ENCODE measurements at places on chromosomes 1 and 21.

DNA sequence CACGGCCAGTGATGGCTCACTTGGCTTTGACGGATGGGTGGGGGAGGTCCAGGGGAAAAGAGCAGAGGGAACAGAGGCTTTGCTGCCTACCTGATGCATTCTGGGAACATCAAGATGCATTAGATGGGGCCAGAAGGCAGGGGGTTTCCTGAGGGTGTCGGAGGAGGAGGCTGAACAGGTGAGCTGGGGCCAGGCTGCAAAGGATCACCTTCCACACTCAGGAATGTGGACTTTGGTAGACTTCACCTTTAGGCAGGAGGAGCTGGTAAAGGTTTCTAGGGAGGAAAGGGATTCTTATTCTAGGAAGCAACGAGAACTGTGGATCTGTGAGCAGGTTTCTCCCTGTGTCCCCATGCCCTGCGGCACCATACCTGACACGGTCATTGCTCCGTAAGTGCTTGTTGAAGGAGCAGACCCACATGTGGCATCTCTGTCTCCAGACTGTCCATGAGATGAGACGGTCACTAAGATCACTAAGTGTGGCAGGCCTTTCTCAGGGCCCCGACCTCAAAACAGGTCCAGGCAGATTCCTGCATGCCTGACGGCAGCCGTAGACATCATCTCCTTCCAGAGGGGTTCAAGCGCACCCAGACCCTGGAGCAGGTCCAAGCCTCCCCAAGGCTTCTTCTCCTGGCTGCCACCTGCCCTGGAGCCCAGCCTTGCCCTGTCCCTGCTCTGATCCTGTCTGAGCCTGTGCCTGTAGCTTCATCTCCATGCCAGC, 89.1 kb upstream of the SLC25A33 start:
- DNase-seq, result no peak

- no peak for DNase-seq
Measured at GRCh38 chr1:92306020-92306419, 7.2 kb downstream of the RPAP2 start.

GRCh38 chr1:54238353-54239034, 38.5 kb downstream of the MRPL37 start:
- no peak for DNase-seq

- peak; percentile 36 for DNase-seq
Measured at GRCh38 chr1:209692745-209693504, 11.7 kb upstream of the HSD11B1 start.

- no peak for DNase-seq
Measured at GRCh38 chr1:180254854-180255253, 24.8 kb downstream of the LHX4 start.

GRCh38 chr1:83615370-83615769, 383.6 kb downstream of the TTLL7 start:
- no peak for DNase-seq

- DNase-seq, result no peak
Measured at GRCh38 chr1:27031235-27032118, 18.8 kb upstream of the TENT5B start.

DNA sequence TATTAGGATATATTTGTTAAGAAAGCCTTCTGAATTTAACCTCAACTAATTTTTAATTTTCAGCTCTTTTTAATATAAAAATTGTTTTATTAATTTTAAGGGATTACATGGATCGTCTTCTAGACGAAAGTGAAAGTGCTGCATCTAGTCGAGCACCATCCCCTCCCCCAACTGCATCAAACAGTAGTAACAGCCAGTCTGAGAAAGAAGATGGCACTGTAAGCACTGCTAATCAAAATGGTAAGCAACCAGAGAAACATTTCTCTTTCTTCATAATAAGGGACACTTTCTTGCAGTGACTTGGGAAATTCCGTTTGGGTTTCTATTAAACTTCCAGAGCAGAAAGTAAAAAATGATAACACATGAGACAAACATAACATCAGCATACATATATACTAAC, 56.9 kb downstream of the MIER1 start:
- no peak for DNase-seq

GRCh38 chr1:162422662-162423375, 10.9 kb upstream of the SH2D1B start:
- DNase-seq, result no peak

- no peak for DNase-seq
Measured at GRCh38 chr1:104624538-104624937, 874.8 kb downstream of the AMY1C start.

DNA sequence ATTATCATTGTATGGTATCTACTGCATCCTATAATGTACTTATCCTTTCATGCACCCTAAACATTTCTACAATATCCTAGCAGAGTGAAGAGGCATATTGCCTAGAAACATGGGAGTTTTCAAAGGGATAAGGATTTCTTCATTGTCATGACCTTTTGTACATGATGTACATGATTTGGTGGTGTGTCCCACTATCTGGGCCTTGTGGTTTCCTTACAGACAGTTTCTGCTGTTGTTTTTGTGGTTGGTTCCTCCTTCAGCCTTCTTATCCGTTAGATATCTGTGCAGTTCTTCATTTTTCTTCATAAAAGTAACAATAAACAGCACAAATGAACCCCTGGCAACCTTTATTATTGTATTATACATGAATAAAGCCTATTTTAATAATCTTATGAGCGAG, 70.4 kb upstream of the BACH1 start:
- no peak for DNase-seq

GRCh38 chr1:21064057-21064456, 112.6 kb downstream of the EIF4G3 start:
- no peak for DNase-seq

DNA sequence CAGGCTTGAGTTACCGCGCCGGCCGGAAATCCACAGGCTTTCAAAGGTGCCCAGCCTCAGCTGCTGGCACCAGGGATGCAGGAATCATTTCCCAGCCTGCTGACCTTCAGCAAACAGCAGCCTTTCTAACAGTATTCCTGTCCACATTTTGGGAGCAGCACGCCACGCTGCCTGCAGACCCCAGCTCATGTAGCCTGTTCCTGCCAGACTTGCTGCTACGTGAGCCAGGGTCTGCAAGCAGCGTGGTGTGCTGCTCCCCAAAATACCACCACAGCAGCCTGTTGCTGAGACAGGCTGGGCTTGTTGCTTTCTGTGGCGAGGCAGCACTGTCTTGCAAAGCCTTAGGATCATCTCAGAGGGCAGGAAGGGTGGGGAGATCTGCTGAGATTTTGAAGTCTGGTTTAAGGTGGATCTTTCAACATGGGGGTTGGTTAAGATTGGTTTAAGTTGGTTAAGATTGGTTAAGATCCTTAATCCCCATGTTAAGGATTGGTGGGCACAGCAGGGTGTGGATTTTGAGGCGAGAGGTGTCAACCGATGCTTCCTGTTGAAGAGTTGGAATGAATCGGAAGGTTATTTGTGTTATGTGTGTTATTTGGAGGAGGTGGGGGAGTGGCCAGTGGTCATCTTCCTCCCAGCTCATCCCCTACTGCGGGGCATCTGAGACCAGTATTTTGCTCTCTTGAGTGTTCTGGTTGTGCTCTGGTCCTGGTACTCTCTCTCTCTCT, 12.9 kb downstream of the FAAH start:
- no peak for DNase-seq

GRCh38 chr1:165900576-165901380, 73.4 kb downstream of the UCK2 start:
- DNase-seq, result no peak

GRCh38 chr1:117235863-117236465, 25.2 kb upstream of the VTCN1 start:
- DNase-seq, result no peak

DNA sequence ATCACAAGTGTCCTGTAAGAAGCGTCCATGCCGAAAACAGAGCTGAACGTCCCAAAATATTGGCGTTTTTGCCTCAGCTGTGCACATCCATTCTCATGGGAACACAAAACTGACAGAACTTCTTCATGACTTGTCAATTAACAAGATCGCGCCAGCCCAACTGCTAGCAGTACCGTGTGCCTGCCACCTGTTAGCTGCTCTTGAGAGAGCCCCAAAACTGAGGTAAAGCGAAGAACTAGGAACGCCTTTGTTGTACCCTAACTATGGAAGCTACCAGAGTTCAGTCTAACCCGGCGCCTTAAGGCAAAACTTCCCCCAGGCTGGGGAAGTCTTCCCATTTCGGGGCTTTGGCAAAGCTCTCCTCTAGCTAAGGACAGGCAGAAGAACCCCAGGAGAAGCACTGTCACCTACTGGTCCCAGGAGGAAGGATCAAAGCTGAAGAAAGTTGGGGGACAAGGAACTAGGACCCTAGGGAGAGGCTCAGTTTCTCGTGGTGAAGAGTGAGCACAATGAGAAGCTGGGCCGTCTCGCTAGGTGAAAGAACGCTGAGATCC, 719 bp downstream of the EYA3 start:
- no peak for DNase-seq

DNA sequence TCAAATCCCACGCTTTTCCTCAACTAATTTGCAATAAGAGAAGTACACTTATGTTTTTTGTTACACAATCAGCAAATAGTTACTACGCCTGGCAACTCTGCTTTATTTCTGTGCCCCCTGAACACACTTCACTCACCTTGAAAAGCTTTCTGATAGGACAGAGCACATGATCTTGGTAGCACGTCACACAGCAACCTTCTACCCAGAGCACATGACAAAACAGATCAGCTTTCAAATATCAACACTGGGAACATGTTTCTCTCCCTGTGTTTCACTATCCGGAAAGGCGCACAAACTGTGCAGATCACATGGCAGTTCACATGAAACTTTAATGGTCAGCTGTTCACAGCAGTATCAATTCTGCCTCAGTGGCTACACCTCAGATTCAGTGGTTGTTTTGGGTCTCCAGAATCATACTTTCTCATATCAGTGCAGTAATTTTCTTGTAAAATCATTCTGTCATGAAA, 2.2 kb downstream of the SLC19A2 start:
- no peak for DNase-seq

GRCh38 chr21:36223451-36223850, 66.8 kb downstream of the DOP1B start:
- no peak for DNase-seq

GRCh38 chr1:121458291-121459048, 273.7 kb downstream of the SRGAP2C start:
- no peak for DNase-seq

DNA sequence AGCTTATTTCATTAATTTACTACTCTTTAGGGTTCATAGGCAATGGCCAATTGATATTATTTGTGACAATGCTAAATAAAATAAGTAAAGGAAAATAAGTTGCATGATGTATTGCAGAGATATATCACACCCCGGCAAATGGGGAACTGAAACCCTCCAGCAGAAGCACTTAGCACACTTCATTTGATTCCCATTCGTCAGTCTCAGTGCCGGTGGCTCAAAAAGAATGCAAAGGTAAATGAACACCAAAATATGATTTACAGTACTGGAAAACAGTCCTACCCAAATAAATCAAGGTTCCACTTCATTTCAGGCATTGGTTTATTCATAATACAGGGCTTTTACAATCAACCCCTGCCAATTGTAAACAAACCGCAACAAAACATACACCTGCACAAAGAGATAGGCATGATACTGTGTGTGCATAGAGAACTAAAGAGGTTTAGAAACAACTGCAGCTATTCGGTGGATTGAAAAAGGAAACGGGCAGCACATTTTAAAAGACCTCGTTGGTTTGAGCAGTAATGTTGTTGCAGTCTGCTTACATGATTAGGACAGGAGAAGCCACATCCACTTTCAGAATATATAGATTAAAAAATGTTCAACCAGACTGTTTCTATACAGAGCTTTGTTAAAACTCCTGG, 1019.2 kb downstream of the TTLL7 start:
- DNase-seq, result no peak

DNA sequence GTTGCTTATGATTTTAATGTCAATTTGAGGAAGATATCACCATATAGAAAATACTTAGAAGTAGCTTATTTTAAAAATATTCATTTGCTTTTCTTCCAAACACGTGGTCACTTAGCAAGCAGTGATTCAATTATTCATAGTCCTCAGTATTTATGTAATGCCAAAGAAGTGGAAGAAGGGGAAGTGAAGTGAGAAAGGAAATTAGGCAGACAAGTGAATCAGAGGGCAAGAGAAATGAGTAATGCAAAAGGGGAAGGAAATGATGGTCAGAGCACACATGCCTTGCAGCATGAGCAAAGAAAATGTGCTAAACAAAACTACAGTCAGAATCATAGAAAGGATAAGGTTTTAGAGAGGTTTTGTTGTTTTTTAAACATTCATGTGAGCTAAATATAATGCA, 31.8 kb downstream of the SDCCAG8 start:
- DNase-seq, result peak; percentile 74

DNA sequence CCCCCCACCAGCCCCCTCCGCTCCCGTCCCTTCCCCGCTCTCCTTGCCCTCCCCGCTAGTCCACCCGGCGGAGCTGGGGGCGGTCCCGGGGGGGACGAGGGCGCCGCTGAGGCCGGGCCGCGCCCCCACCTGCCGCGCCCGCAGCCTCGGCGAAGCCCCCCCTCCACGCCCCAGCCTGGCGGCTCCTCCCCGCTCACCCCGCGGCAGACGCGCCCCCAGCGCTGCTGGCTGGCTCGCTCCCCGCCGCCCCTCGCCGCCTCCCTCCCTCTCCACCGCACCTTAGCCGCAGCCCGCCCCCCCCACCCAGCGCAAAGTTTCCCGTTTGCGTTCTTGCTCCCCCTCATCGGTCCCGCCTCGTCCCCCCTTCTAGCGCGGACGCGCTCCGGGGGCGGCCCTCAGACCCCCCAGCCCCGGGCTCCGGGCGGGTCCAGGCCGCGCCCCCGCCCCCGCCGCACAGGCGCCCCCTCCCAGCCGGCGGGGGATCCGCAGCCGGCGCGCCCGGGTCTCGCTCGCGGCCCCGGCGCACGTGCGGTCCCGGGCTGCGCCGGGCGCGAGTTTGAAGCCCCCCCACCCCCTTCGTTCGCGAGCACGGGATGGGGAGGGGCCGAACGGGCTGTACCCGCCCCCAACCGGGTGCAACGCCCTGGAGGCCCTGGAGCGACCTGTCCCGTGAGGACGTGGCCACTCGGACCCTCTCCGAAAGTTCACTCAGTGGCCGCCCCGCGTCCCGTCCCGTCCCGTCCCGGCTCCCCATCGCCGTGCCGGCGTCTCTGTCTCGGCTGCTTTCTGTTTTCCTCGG, 623 bp downstream of the PTPRF start:
- DNase-seq, result no peak
